ENCODE measurements at places on chromosomes 5 and 9. TPM values are rescaled to one million over a fixed set of nuclear protein-coding genes. Genes with fewer than 3 reads are reported as not detected.

DNA sequence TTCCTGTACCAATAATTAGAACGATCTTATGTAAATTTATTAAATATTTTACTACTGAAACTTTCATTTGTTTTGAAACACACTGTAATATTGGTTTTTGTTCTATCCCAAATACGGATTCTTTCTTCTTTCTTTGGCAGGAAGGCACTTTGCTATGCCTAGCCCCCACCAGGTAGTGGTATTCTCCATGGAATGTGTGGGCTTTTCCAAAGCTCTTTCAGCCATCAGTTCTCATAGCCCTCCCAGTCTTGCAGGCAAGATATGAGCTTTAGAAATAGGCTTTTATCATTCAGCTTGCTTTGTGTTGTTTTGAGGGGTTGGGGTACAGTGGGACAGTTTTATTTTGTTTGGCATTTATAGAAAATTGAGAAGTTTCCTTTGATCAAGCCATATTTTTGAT lies 107.5 kb downstream of the DMXL1 start:
- no peak for DNase-seq

GRCh38 chr5:133356984-133357421 lies 255.3 kb downstream of the FSTL4 start:
- no peak for DNase-seq

DNA sequence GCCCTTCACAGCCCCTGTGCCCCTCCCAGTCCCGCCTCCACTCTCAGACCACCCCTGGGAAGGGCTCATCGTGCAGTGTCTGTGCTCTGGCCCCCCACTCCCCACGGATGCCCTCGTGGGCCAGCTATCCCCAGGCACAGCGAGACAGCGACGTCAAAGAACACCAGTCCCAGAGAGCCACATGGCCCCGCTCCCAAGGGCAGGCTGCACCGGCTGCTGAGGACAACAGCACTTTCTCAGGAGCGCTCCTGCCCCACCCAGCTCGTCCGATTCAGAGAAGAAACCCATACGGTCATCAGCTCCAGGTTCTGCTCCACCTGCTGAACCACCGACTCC lies 4.8 kb upstream of the SNAPC4 start:
- DNase-seq = no peak

DNA sequence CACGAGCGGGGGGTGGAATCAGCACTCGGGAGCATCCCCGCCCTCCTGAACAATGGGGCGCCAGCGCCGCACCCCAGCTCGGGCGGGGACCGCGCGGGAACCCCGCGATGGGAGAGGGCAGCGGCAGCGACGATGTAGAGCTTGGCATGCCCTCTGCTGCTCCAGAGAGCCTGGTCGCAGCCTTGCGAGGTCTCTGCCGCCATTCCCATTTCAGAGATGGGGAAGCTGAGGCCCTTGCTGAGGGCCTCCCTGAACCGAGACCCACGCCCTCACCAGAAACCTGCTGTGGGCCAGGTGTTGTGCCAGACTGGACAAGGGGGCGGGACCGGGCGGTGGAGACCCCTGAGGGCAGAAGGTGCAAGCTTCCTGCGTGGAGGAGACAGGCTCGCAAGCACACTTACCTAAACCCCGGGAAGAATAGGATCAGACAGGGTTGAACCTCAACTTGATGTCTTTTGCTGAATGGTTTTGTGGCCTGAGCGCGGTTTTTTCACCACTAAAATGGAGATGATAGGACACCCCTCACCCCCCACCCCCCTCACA lies 647 bp upstream of the MEGF9 start:
- DNase-seq = no peak

PPP3R2 gene
- total RNA-seq = not detected

All from glomerular endothelial cell (primary cell).